GM06990 (cell line): ENCODE measurements at places on chromosomes 13 and 19.

DNA sequence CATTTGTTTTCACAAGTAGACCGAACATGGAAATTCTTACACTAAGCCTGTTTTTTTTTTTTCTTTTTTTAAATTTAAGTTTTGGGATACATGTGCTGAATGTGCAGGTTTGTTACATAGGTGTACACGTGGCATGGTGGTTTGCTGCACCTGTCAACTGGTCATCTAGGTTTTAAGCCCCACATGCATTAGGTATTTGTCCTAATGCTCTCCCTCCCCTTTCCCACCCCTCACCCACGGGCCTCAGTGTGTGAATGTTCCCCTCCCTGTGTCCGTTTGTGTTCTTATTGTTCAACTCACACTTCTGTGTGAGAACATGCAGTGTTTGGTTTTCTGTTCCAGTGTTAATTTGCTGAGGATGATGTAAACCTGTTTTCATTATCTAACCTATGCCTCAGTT lies 2.6 kb downstream of the NLRP4 start:
- DNase-seq: no peak

GRCh38 chr13:27423333-27423732 lies 1.1 kb upstream of the GTF3A start:
- DNase-seq: no peak

DNA sequence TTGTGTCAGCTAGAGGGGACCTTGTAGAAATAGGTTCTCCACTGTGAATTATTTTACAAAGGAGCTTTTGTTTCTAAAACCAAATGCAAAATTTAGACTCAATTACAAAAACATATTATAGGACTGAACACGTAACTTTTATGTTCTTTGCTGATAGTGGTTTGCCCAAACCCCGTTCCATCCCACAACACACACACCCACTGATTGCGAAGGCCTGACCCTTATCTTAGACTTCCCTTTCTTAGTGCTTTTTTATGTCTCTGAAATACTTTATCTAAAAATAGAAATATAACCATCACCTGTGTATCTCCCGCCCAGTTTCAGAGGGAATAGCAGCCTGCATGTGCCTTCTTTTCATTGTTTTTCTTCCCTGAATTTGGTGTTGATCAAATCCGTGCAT lies 13.0 kb downstream of the CCNA1 start:
- DNase-seq: no peak

DNA sequence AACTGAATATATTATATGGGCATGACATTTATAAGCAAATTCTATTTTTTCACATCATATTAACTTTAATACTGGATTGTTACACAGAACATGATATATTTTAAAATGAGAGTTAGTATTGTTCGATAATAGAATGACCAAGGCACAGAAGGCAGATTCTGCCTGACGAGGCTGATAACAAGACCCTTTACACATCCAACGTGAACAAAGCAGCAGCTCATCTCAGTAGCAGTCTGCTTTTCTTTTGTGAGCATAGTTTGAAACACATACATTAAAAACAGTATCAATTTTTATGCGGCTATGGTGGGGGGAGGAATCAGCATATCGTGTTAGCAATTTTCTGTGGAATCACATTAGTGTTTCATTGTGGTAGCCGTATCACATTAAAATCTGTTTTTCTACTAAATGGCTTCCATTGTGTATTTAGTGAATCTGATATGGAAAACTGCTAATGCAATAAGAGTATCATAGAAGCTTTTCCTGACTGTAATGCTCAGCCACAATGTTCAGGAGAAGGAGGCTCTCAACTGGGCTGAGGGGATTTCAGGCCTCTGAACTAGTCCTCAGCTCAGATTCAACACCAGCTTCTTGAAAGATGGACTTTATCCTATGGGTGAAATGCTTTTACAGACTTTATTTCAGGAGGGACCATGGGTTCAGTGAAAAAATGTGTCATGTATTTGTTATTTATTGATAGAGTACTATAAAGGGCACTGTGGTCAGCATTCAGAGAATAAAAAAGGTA lies 4.0 kb downstream of the SMAD9 start:
- DNase-seq: no peak

GRCh38 chr13:80560609-80561008 lies 219.7 kb upstream of the SPRY2 start:
- no peak for DNase-seq

DNA sequence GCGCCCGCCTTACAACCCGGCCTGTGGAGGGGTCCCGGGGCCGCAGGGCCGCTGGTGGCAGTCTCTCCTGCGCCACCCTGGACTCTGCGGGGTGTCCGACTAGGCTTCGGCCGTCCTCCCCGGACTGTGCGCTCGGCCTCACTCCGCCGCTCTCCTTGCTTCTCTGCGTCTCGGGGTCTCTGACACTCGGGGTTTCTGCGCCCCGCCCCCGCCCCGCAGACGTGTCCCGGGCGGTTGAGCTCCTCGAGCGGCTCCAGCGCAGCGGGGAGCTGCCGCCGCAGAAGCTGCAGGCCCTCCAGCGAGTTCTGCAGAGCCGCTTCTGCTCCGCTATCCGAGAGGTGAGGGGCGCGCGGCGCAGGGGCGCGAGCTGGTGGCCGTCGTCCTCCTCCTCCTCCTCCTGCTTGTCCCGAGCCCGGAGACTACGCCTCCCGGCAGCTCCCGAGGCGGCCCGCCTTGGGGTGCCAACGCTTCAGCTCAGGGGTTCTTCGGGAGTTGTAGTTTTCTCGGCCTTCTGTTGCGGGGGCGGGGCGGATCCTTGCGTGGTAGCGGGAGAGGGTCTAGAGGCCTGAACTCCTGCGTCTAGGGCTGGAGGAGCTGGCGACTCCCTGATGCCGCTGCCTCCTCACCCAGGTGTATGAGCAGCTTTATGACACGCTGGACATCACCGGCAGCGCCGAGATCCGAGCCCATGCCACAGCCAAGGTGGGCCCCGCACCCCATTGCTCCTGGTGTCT lies 627 bp downstream of the LIN7B start:
- no peak for DNase-seq

DNA sequence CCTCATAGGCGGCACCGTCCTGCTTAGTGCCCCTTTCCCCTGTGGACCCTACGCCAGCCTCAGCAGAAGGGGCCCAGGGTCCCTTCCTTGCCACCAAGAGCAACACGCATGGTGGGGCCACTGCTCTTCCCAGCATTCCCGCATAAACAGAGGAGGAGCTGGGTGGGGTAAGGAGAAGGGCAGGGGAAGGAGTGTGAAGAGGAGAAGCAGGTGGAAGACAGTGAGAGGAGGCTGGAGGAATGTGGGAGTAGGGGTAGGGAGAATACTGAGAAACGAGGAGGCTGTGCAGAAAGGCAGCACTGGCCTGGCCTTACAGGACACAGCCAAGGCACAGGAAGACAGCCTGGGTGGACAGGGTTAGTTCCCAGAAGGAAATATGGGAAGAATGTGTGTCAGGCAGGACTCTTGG lies 43.9 kb downstream of the ZNF331 start:
- DNase-seq: no peak

GRCh38 chr19:33231511-33231910 lies 5.9 kb upstream of the SLC7A10 start:
- DNase-seq: no peak

DNA sequence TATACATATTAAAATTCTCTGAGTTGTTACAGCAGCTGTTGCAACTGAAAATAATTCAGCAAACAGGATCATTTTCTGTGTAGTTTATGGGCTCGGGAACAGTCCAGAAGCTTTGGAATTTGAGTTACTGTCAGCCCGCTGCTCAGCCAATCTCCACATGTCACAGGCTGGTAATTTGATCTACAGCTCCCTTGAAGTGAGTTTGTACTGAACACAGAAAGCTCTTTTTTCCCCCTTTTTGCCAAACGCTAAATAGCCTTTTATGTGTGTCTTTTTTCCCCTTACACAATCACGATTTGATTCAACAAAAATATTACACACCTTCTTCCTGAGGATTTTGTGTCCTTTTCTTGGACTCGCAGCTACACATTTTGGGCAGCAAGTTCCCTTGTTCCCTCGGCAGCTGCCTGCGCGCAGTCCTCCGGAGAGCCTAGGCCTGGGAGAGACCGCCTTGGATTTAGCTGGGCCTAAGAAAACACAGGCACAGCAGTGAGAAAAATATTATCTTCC lies 371.4 kb downstream of the KCNRG start:
- no peak for DNase-seq

DNA sequence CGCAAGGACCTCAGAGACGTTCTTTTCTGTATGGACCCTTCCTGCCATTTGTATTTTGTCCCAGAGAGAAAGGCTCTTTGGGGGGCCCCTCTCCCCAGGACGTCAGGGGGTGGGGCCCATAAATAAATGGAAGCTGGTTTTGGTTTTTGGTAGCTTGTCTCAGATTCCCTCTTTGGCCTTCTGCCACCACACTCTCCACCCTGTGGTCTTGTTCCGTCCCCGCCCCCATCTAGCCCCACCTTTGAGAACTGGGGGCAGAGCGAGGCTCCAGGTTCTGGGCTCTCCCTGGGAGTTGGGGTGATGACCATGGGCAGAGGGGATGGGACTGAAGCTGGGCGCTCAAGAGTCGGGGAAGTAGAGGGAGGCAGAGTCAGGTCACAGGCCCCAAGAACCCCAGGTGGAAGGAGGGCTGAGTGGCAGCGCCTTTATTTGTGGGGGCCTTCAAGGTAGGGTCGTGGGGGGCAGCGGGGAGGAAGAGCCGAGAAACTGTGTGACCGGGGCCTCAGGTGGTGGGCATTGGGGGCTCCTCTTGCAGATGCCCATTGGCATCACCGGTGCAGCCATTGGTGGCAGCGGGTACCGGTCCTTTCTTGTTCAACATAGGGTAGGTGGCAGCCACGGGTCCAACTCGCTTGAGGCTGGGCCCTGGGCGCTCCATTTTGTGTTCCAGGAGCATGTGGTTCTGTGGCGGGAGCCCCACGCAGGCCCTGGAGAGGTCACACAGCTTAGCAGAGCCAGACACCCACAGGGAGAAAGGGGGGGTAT lies 3.3 kb downstream of the ISYNA1 start:
- DNase-seq: no peak

- DNase-seq: no peak
Observed at GRCh38 chr13:67223024-67223423, 7.1 kb downstream of the PCDH9 start.

DNA sequence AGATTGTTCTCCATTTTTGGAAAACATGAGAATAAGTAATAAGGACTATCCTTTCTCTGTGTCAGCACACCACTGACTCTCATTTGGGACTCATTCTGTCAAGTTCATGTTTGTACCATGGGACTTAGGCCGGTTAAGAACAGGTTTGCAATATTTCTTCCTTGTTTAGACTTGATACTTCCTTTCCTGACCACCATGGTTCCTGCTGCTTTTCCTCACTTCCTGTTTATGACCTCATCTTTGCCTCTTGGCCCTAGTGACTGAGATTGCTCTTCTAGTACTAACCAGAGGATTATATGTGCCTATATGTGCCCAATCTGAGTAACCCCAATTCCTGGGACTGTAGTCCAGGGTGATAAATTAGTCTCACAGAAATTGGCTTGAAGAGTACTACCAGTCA lies 32.5 kb upstream of the NDFIP2 start:
- no peak for DNase-seq

- DNase-seq: no peak
Observed at GRCh38 chr13:89790696-89791095, 1556.8 kb upstream of the MIR17HG start.

DNA sequence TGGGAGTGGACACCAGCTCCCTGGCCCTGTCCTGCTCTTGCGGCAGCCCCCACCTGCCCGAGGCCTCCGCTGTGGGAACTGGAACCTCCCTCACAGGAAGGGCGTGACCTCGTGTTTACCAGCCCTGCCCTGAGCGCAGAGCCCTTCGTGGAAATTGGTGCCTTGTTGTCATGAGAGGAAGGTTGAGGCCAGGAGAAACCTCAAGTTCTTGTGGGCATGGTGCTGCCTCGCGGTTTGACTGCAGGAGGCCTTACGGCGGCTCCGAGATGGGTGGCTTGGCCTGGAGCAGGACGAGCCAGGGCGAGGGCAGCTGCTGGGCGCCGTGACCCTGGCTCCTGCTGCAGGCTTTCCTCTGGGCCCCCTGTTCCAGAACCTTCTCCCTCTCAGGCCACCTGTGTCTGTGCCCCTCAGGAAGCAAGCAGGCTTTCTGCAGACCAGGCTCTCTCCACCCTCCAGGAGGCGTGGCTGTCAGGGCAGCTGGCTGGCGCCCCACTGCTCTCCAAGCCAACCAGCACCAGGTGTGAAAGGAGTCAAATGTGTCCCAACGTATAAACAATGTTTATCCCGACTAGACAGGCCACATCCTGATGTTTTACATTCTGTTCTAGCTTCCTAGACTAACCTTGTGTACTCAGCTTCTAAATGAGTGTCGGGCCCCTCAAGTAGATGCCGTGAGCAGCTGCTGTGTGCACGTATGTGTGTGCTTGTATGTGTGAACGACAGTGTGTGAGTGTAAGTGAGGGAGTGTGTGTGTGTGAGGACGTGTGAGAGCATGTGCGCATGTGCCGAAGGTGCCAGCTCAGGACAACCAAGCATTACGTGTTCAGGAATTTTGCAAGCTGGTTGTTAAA lies 10.4 kb upstream of the RASA3 start:
- peak; percentile 39 for DNase-seq

GRCh38 chr13:94209117-94209516 lies 270.4 kb downstream of the DCT start:
- DNase-seq: no peak

GRCh38 chr19:52600639-52601024 lies 30.5 kb downstream of the ZNF701 start:
- no peak for DNase-seq

GRCh38 chr13:28805193-28805819 lies 14.8 kb upstream of the MTUS2 start:
- DNase-seq: peak; percentile 12

- DNase-seq: no peak
Observed at GRCh38 chr19:16436780-16437332, 34.9 kb downstream of the EPS15L1 start.

DNA sequence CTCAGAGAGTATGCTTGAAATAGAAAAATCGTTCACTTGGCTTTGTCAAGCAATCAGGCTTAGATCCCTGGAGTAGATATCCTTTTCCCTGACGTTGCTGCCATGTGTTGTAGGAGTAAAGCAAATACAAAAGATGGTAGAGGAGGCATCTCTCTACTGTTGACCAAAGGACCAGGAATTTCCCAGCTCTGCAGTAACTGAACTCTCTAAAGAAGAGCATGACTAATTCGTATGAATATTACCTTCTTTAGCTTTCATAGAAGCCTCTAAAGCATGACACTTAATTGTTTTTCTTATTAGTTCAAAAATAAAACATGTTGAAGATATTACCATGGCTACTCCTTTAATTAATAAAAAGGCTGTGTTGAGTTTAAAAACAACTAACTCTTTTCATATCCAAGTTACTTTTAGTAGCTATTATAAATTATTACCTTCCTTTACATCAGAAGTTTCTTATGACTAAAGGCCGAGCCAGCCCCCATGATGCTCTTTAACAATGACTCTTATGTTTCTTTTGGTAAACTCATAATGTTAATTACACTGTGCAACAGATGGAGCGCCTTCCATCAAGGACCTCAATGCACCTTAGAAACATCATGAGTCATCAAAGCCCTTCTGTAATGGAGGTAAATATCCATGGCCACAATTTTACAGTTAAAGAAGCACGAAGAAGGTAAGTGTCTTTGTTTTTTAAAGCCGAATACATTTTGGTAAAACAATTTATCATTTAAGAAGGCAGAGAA lies 352.4 kb downstream of the KLF5 start:
- DNase-seq: no peak

- DNase-seq: no peak
Observed at GRCh38 chr13:97492257-97492656, 58.3 kb downstream of the RAP2A start.

GRCh38 chr13:25525884-25526283 lies 154.1 kb downstream of the ATP8A2 start:
- peak; percentile 70 for DNase-seq
